Glomerular endothelial cell (primary cell): ENCODE measurements at places on chromosomes 6 and 20. TPM values are rescaled to one million over a fixed set of nuclear protein-coding genes. Genes with fewer than 3 reads are reported as not detected.

GRCh38 chr6:107786709-107787588 is 37.2 kb downstream of the SCML4 start:
- no peak for DNase-seq

The WFDC5 gene
- not detected in 2 replicates for total RNA-seq

The FBXL4 gene
- total RNA-seq: 9.1 and 11.2 TPM in 2 replicates

DNA sequence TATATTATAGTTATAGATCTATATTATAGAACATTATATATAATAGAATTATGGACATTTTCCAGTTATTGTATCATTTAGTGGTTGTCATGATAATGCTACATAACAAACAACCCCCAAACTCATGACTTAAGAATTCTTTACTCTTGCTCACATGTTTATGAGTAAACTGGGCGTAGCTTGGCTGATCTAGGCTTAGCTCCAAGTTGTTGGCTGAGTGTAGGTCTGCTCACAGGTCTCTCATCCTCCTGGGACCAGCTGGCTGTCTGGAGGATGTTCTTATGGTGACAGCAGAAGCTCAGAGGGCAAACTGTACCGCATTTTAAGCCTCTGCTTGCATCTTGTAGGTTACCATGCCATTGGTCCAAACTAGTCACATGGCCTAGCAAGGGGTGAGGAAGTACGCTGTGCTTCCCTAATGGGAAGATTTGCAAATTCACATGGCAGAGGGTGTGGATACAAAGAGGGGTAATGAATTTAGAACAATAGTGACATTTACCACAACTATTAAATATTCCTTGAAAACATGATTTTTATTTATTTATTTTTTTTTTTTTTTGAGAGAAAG is 34.2 kb downstream of the ARHGAP40 start:
- DNase-seq: no peak

DNA sequence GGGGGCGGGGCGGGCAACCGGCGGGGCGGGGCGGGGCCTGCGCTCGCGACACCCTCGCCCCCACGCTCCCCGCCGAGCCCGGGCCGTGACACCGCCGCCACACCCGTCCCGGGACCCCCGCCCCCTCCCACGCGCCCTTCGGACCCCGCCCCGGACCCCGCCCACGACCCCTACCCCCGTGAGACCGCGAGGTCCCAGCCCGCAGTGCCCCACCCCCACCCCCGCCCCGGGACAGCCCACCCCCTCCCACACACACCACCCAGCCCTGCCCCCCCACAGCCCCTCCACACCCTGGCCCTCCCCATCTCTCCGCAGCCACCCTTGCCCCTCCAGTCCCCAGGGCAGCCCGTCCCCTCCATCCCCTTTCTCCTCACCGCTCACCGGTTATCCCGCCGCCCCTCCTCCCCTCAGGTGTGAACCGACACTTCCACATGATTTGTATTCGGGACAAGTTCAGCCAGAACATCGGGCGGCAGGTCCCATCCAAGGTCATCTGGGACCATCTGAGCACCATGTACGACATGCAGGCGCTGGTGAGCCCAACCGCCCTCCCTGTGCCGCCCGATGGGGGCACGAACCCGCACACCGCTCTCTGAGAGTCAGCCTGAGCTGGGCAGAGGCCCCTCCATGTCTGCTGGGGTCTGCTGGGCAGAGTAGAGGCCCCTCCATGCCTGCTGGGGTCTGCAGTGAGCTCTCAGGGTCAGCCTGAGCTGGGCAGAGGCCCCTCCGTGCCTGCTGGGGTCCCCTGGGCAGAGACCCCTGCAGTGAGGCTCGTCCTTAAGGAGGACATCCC is 622 bp downstream of the MRGBP start:
- no peak for DNase-seq
